Fibroblast of lung (primary cell): ENCODE measurements at places on chromosomes 2 and 18. TPM values are rescaled to one million over a fixed set of nuclear protein-coding genes. Genes with fewer than 3 reads are reported as not detected.

DNA sequence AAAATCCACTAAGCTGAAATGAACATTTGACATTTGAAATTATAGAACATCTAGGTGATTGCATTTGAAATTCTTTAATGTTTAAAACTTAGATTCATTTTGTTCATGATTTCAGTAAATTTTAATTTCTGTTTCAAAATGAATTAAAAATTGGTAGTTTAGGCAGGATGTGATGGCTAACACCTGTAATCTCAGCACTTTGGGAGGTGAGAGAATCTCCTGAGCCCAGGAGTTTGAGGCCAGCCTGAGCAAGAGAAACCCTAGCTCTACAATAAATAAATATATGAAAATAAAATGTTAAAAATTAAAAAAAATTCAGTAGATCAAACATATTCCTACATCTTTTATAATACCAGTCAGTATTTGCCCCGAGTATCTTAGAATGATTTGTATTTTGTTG, 217.0 kb downstream of the CD226 start:
- DNase-seq = no peak

GRCh38 chr2:144079803-144080202, 440.1 kb downstream of the ZEB2 start:
- no peak for DNase-seq

DNA sequence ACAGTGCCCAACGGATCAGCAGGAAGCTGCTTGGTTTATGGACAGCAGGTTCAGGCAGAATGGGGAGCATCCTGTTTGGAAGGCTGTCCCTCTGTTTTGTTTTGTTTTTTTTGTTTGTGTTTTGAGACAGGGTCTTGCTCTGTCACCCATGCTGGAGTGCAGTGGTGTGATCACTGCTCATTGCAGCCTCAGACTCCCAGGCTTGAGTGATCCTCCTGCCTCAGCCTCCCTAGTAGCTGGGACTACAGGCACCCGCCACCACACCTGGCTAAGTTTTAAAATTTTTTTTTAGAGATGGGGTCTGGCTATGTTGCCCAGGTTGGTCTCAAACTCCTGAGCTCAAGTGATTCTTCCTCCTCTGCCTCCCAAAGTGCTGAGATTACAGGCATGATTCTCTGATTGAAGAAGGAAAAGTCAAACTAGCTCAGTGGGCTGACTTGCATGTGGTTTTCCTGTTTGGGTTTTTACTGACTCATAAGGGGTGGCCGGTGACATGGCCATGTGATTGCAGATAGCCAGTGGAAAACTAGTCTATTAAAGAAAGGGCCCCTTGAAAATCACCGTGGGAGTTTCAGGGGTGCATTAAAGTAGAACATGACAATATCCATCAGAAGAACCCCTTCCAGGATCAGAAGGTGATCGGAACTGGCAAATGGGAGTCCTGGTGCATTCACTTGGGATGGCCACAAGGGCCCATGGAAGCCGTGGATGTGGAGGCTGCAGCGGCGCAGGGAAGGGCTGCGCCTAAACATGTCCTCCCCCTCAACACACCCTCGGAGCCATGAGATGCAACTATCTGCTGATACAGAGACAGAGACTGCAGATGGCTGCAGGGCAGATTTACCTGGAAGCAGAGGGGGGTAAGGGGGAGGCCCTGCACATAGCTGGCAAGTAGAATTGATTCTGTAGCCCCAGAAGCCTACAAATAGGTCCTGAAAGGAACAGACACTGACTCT, 26.5 kb downstream of the AQP12B start:
- DNase-seq = no peak

DNA sequence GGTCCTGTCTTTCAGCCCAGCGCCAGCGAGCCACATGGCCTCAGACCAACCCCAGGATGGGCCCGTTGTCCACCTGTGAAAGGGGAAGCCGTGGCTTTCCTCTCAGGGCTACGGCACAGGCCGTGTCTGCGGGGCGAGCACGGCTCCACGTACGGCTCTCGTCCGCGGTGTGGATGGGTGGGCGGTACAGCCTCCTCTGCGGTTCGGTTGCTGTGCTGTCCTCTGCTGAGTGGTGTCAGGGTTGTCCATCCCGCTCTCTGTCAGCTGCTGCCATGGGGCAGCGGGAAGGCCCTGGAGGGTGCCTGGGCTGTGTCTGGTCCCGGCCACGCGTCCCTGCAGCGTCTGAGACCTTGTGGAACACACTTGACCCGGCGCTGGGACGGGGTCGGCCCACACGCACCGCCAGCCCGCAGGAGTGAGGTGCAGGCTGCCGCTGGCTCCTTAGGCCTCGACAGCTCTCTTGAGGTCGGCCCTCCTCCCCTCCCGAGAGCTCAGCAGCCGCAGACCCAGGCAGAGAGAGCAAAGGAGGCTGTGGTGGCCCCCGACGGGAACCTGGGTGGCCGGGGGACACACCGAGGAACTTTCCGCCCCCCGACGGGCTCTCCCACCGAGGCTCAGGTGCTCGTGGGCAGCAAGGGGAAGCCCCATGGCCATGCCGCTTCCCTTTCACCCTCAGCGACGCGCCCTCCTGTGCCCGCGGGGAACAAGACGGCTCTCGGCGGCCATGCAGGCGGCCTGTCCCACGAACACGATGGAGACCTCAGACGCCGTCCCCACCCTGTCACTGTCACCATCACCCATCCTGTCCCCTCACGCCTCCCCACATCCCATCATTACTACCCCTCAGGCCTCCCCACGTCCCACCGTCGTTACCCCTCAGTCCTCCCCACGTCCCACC, 128.7 kb downstream of the NFATC1 start:
- no peak for DNase-seq

DNA sequence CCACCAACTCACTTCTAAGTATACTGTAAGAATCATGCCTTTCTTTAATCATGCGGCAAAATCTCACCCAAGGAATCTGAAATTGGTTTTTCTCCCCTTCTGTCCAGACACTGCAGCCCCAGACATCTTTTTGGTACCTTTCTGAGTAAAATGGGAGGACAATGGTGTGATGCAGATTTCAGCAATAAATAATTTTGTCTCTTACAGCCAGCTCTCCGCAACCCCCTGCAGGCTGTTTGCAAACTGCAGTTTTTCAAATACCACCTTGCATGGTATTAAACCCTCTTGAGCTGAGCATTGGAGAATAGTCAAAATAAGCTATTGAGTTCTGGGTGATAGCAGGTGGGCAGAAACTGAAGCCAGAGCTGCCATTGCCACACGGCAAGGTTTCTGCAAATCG, 32.2 kb downstream of the GPR39 start:
- peak; percentile 64 for DNase-seq

DNA sequence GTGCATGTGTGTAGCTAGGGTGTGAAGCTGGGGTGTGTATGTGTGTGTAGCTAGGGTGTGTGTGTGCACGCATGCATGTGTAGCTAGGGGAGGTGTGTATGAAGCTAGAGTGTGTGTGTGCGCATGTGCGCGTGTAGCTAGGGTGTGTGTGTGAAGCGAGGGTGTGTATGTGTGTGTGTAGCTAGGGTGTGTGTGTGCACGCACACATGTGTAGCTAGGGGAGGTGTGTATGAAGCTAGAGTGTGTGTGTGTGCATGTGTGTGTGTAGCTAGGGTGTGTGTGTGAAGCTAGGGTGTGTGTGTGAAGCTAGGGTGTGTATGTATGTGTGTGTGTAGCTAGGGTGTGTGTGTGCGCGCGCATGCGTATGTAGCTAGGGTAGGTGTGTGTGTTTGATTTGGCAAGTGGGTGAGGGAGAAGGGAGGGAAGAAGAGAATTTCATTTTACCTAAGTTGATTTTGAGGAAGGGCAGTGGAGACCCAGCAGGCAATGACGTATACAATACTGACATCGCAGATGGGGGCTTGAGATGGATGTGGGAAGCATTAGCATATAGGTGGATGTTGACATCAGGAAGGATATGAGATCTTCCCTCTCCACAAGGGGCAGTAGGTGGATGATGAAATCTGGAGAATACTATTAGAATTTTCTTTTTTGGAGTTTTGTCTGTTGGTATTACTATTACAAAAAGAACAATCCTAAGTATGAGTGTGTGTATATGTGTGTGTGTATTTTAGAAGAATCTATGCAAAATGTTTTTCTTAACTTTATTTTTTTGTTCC, 70.7 kb downstream of the PRELID3A start:
- no peak for DNase-seq

GRCh38 chr2:165539985-165540384, 70.5 kb downstream of the CSRNP3 start:
- no peak for DNase-seq

DNA sequence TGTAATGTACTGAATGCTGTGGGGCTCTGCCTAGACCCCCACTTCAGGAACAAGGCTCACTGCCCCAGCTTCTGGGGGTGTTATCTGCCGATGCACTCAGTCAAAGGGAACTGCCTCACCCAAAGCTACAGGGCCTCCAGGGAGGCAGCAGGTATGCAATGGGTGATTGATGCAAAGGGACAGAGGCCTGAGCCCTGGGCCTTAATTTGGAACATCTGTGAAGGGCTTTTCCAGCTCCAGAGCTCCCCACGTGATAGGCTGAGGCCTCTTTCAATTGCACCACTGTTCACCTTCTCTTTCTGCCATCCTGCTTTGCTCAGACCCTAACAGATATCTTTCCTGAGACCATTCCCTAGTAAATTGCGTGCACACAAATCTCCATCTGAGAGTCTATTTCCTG, 131.0 kb downstream of the ATL2 start:
- no peak for DNase-seq

GRCh38 chr18:41751652-41752051, 203.4 kb upstream of the PIK3C3 start:
- DNase-seq = no peak

- DNase-seq = no peak
Observed at GRCh38 chr2:69589973-69590652, 53.4 kb downstream of the AAK1 start.

- peak; percentile 46 for DNase-seq
Observed at GRCh38 chr2:219155054-219155644, 5.5 kb downstream of the NHEJ1 start.

DNA sequence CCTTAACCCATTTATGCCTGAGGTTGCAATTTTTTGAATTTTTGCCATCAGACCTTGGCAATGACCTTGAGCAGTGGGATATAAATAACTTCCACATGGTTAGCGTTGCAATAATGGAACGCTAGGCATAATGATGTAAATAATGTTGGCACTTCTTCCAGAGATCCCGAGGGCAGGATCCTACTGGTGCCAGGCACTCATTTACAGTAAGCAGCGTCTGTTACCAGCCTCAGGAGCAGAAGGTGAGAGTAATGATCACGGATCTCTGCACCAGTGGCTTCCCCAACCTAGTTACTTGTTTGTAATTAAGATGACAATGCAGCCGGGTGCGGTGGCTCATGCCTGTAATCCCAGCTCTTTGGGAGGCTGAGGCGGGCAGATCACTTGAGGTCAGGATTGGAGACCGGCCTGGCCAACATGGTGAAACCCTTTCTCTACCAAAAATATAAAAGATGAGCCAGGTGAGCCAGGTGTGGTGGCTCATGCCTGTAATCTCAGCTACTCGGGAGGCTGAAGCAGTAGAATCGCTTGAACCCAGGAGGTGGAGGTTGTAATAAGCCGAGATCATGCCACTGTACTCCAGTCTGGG, 41.9 kb downstream of the CPO start:
- DNase-seq = no peak

DNA sequence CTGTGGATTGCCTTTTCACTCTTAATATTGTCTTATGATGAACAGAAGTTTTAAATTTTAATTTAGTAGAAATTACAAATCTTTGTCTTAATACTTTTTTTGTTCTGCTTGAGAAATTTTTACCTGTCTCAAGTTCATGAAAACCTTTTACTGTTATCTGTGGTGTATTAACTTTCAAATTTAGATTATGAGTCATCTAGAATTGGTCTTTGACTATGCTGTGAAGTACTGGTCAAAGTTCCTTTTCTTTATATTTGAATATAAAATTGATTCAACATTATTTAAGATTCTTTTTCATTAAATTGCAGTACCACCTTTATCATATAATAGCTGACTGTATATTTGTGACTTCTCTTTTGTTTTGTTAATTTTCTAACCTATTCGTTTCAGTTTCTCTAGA, 1385.5 kb upstream of the ZEB2 start:
- no peak for DNase-seq

GRCh38 chr18:3441290-3441689, 8.7 kb upstream of the TGIF1 start:
- DNase-seq = peak; percentile 51

GRCh38 chr2:132033365-132033764, 128.4 kb downstream of the ANKRD30BL start:
- no peak for DNase-seq

GRCh38 chr2:218046238-218046637, 22.8 kb upstream of the RUFY4 start:
- DNase-seq = no peak

DNA sequence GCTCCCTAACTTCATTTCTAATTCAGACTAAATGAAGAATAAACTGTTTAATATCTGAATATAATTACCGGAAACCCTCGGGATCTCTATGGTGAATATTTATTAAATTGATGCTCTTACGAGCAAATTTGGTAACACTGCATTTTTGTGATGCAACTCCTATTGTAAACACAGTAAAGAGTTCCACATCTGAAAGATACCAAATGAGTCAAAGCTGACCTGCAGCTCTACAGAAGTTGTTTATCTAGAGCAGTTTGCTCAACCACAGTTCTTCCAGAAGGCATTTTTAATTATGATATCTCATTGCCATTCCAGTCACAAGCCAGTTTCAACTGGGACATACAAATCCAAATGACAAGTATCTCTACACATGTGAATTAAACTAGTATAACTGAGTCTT, 129.7 kb downstream of the PKP4 start:
- peak; percentile 76 for DNase-seq

- no peak for DNase-seq
Observed at GRCh38 chr2:218746960-218747359, 35.0 kb upstream of the CYP27A1 start.

DNA sequence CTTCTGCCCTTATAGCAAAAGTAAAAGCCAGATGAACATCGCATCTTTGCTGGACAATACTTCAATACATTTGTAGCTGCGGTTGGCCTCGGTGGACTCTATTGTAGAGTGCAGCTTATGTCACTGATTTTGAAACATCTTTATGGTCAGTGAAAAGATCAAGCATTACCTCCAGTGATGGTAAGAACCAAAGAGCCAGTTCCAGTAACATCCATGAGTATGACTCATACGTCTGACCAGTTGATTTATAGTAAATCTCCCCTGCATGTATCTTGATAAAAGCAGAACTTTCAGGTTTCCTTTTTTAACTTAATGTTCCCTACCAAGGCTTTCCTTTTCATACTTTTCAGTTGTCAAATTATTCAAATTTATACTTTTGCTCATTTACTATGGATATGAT, 119.2 kb upstream of the HNRNPA3 start:
- DNase-seq = no peak

- no peak for DNase-seq
Observed at GRCh38 chr2:158297120-158297519, 159.4 kb downstream of the CCDC148 start.

- no peak for DNase-seq
Observed at GRCh38 chr2:139225961-139226360, 445.8 kb upstream of the NXPH2 start.

The KCNG2 gene
- 6.4 and 10.1 TPM in 2 replicates for total RNA-seq

The CXCR1 gene
- not detected in 2 replicates for total RNA-seq

The YIPF4 gene
- 16.4 and 17.2 TPM in 2 replicates for total RNA-seq

The GAD1 gene
- total RNA-seq = 0.26 and 0.33 TPM in 2 replicates

The L3MBTL4 gene
- 0.33 and 1.3 TPM in 2 replicates for total RNA-seq

The COL5A2 gene
- 200 and 253 TPM in 2 replicates for total RNA-seq

The RAX gene
- not detected in 2 replicates for total RNA-seq

The COLEC11 gene
- total RNA-seq = 0.77 and 0.83 TPM in 2 replicates

The DGKD gene
- 8.2 and 9.9 TPM in 2 replicates for total RNA-seq

The C1QL2 gene
- not detected in 2 replicates for total RNA-seq

The FNDC4 gene
- 12.8 and 18.3 TPM in 2 replicates for total RNA-seq

The RESP18 gene
- total RNA-seq = not detected in 2 replicates
